GM12891 (cell line): ENCODE measurements at places on chromosomes 12 and 14.

DNA sequence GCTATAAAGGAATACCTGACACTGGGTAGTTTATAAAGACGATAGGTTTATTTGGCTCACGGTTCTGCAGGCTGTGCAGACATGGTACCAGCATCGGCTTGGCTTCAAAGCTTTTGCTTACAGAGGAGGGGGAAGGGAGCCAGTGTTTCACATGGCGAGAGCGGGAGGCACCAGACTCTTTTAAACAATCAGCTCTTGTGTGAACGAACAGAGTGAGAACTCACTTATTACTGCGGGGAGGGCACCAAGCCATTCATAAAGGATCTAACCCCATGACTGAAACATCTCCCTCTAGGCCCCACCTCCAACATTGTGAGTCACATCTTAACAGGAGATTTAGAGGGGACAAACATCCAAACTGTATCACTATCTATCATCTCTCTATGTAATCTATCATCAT lies 227.4 kb downstream of the TMEM132D start:
- DNase-seq = no peak

DNA sequence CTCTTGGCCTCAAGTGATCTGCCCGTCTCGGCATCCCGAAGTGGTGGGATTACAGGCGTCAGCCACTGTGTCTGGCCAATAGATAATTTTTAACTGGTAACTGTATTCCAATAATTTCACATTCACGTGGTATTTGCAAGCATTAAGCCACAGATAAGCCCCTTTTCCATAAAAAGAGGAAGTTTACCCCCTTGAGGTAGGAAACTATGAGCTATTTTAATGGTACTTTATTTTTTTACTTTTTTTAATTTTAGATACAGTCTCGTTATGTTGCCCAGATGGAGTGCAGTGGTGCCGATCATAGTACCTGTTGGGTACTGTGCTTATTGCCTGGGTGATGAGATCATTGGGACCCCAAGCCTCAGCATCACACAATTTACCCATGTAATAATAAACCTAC lies 42.9 kb upstream of the AP4S1 start:
- no peak for DNase-seq

DNA sequence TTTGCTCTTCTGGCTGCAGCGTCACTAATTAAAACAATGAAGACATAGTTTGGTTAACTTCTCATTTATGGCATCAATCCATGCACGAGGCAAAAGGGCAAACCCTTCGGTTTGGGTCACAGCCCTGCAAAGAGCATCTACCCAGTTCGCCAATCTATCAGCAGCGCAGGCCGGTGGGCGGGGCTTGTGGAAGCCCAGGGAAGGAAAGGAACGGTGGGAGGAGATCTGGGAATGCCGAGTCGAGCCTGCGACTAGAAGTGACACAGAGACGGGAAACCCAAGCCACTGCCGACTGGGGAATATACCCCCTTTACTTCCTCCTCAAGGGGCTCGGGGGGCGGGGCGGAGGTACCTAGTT lies 466 bp downstream of the KICS2 start:
- DNase-seq = no peak

GRCh38 chr12:106110626-106111300 lies 28.0 kb downstream of the NUAK1 start:
- DNase-seq = no peak

DNA sequence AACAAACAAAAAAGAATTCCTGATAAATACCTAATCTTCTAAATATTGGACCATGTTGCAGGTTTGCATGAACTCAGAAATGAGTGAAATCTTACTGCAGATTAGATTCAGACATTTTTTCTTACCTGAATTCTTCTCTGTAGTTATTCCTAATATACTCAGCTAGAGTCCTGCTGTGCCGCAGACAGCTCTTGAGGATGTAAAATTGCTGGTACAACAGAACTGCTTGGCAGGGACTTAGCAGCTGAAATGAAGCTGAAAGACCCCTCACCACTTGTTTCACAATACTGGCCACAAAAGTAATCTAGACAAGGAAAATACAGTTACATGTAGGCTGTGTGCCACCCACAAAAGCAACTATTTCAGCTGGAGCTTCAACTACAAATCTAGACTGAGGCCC lies 48.3 kb upstream of the KICS2 start:
- no peak for DNase-seq

- no peak for DNase-seq
These were observed 121.4 kb upstream of the PCED1B start for GRCh38 chr12:46958053-46958452.

GRCh38 chr14:97107080-97107479 lies 309.9 kb downstream of the VRK1 start:
- no peak for DNase-seq

DNA sequence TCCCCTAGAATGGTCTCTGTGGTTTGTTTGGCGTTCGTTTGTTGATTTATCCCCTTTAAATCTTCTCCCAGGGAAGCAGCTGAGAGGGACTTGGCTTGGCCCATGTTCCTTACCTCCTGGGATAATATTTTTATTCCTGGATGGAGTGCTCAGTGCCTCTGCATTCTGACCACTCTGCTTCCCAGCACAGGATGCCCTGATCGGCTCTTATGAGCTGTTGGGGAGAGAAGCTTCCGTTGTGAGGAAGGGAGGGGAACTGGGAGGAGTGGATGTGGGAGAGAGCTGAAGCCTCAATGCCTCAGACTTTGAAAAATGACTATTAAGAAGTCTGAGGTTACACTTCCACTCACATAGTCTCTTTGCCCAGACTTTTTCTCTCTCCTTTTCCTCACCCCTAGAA lies 114.8 kb downstream of the SMOC1 start:
- no peak for DNase-seq

GRCh38 chr14:35262436-35262835 lies 29.7 kb upstream of the PSMA6 start:
- DNase-seq = no peak

- no peak for DNase-seq
These were observed 10.6 kb upstream of the VWF start for GRCh38 chr12:6135071-6135470.

DNA sequence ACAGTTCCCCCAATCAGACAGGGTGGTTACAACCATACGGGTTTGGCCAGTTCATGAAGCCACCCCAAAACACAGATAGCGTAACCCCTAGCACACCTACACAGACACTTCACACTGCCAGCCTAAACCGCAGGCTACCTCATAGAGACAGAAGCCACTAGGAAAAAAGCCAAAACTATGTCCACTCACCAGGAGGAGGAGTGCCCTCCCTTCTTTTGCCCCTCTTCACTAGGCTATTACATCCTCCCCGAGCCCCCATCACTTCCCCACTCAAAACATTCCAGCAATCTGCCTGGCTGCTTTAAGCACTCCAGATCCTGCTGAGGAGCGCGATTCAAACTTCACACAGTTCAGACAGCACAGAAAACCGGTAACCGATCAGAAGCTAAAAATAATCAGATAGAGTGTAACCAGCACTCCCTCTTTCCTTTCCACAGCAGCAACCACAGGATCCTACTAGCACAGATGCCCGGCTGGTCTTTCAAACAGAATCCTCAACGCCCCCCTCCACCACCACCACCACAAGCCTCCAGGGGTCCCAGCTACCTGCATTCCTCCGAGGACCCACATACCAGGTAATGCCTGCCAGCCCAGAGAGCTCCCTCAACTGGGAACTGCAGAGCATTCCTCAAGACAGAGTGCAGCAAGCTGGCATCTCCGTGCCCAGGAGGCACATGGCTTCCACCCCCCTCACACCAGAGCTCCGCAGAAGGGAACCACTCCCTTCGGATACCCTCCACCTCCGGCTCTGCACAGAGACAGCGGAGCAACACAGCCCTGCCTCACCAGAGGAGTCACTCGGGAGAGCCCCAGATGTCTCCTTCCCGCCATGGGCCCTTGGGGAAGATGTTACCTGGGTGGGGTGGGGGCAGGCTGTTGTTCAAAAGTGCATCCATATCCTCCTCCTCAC lies 1.5 kb downstream of the CHD4 start:
- DNase-seq = no peak

DNA sequence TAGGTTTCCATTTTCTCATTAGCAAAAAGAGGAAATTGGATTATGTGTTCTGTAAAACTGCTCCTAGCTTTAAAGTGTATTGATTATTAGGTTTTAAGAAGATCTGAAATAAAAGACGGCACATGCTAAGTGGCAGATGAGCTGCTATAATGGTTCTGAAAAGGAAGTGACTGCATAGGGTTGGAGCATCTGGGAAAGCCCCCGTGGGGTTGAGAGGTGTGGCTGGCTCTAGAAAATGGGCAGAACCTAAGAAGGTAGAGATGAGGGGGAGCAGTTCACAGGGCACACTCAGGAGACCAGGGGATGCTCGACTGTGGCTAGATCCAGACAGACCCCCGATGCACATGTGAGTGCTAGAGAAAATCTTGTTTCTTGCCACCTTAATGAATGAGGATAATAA lies 1.9 kb downstream of the IFNG-AS1 start:
- no peak for DNase-seq

DNA sequence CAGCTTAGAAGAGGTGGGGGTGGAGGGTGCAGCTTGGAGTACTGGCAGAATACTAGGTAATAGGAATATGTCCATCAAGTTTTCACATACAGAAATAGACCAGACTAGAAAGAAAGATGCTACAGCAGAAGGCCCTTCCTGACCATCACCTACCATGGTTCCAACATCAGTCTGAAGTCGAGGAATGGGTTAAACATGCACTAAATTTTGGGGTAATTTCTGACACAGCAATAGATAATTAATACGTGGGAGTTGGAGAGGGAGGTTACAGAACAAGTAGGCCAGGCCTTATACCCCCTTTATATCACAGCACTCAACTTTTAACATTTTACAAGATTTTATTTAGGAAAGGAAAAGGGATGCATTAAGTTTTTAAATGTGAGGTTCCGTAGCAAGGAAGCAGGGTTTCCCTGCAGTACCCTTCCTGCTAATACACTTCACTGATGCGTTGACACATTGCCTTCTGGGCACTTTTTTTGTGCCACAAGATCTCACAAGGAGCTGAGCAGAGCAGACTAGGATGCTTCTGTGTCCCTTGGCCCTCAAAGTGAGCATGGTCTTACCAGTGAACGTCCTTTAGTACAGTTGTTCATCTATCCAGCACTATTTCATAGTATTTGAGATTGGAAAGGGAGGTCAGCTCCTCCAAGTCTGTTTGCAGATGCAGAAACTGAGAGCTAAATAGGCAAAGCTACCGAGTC lies 50.8 kb downstream of the EID3 start:
- no peak for DNase-seq

GRCh38 chr12:54021432-54022013 lies 6.7 kb upstream of the HOXC6 start:
- DNase-seq = no peak

DNA sequence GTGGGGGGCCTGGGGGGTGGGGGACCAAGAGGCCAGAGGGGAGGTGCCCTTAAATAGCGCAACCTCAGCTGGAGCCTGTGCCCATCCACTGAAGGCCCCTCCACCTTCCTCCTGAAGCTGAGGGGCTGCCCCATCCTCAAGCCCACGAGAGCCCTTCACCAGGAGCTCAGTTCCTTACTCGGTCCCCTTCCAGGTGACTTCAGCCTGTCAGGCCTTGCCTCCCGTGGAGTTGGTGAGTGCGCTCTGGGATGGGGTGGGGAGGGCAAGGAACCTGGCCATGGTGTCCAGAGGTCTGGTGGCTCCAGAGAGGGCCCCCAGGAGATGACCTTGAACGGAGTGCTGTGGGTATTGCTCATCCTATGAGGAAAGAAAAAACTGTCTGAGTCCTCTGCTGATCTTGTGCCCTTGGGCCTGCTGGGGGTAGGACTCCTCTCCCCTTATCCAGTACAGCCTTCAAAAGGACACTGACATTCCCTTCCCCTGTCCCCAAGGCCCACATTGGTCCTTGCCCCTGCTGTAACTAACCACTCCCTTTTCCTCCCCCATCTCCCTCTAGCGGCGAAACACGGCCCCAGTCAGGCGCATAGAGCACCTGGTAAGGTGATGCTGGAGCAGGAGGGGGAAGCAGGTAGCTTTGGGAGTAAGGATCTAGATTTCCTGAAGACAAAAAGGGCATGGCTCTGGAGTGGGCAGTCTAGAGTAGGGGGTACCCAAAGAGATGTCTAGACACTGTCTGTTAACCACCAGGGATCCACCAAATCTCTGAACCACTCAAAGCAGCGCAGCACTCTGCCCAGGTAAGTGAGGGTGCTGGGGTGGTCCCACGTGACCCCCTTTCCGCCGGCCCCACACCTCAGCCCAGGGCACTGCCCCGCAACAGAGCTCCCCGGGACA lies 3.6 kb downstream of the TNS2 start:
- no peak for DNase-seq

DNA sequence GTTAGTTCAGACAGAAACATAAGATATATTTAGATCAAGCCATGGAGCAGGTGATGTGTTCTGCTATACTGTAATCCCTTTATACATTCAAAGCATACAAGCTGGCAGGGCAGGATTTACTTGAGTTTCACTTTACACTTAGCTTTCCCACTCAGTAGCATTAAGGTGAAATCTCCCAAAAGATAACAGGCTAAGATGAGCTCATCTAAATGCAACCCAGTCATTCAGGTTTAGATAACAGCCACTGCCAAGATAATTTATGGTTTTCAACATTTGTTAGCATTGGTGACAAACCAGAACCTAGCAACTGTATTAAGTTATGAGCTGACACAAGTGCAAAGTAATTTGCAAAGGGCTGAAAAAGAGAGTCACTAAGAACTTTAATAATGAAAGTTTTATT lies 925.1 kb upstream of the ATXN7L3B start:
- DNase-seq = no peak

- DNase-seq = no peak
These were observed 10.8 kb downstream of the JDP2 start for GRCh38 chr14:75438486-75439080.

GRCh38 chr14:104403421-104404220 lies 175.9 kb upstream of the C14orf180 start:
- no peak for DNase-seq

- DNase-seq = no peak
These were observed 48.2 kb upstream of the PLXNC1 start for GRCh38 chr12:94100211-94100627.

DNA sequence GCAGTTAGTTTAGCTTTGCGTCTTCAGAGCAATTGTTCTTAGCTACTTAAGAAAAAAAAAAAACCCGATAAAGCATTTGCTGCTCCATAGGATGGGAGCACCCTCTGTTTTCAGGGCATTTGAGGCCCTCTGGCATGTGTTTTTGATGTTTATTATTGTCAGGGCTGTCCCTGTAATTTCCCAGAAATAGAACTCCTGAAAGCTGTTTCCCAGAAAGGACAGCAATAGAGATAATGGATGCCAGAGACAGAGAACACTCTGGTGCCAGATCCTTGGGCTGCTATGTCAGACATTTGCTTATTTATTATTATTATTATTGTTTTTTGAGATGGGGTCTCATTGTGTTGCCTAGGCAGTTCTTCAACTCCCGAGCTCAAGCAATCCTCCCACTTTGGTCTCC lies 201.3 kb downstream of the ALG10 start:
- no peak for DNase-seq

GRCh38 chr12:16833376-16834015 lies 227.5 kb upstream of the LMO3 start:
- no peak for DNase-seq

GRCh38 chr12:128259556-128260070 lies 7.4 kb upstream of the TMEM132C start:
- DNase-seq = no peak

- no peak for DNase-seq
These were observed 12.6 kb upstream of the LRP1-AS start for GRCh38 chr12:57160040-57160439.
